ENCODE measurements at places on chromosomes 16 and 17.

- DNase-seq, result no peak
Observed at GRCh38 chr17:80283116-80283852, 22.6 kb downstream of the RNF213 start.

DNA sequence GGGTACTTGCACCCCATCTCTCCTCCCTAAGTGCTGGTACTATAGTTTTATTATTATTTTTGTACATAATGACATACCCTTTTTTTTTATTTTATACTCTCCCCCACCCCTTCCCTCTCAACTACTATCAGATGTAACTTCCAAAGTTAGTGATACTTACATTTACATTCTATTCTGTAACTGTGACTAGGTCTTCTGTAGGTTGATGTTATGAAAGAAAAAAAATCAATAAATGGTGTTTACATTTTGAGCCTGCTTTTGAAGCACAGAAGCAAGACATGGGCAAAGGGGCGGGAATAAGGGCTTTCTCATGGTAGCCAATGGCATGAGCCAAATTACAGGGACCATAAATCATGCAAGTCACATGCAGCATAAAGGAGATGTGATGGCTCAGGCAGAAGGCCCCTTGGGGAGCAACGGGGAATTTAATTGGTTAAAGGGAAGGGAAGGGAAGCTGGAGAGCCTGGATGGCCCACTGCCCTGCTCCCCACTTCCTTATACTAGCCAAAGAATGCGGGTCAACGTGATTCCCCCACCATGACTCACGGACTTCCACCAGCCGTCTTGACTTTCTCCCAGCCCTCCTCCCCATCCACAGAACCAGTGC lies 2.4 kb upstream of the ACSF2 start:
- peak; percentile 56 for DNase-seq

- peak; percentile 59 for DNase-seq
Observed at GRCh38 chr17:2266045-2266864, 37.3 kb downstream of the SMG6 start.

GRCh38 chr17:73281928-73282327 lies 20.2 kb upstream of the CPSF4L start:
- no peak for DNase-seq

DNA sequence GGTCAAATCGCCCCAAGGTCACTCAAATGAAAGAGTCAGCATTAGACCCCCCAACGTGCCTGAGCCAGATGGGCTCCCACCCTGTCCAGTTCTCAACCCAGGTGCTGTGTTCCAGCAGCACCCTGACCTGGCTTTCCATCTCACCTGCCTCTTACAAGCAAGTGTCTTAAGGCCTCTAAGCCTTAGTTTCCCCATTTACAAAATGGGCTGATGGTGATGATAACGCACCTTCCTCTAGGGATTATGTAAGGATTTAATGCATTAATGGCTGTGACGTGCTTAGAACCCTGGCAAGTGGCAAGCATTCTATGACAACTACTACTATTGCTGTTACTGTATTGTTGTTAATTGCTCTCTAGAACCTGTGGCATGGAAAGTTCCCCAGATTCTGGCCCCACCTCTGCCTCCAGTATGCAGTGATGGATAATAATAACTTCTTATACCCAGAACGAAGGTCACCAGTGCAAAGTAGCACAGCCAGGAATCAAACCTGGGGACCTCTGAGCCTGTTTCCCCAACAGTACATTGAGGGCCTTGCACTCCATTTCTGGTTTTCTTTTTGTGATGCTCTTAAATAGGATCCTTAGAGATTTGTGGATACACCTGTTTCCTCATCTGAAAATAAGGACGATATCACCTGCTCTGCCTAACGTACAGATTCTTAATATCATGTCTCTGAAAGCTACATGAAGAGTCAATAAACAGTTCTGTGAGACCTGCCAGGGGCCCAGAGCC lies 3.3 kb upstream of the SLC25A39 start:
- no peak for DNase-seq

- DNase-seq, result no peak
Observed at GRCh38 chr16:71276589-71277334, 12.4 kb downstream of the CMTR2 start.

GRCh38 chr17:78934681-78935418 lies 9.7 kb upstream of the TIMP2 start:
- DNase-seq, result no peak

DNA sequence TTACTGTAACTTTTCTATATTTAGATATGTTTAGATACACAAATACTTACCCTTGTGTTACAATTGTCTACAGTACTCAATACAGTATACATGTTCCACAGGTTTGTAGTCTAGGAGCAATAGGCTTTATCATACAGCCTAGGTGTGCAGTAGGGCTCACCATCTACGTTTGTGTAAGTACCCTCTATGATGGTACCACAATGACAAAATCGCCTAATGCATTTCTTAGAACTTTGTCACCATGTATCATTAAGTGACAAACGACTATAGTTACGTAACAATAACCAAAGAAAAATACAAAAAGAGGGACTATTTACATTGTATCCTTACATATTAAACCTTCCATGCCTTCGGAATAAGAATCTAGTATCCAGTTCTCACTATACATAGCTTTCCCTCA lies 8.0 kb downstream of the STAT5B start:
- DNase-seq, result no peak

DNA sequence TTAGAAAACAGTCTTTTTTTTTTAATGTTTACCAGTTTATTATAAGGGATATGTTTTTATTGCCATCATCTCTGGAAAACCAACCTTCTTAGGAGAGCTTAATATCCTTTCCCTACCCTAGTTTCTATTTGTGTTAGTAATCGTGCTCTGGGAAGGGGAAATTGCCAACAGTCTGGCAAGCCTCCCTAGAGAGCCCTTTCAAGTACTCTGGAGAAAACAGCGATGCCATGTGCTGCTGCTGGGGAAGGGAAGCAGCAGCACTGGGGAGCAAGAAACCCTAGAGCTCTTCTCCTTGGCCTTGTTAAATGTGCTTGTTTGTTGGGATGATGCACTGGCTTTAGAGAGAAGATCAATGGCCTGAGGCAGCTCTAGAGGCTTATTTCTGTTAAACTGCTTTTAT lies 10.3 kb downstream of the RETREG3 start:
- DNase-seq, result no peak

DNA sequence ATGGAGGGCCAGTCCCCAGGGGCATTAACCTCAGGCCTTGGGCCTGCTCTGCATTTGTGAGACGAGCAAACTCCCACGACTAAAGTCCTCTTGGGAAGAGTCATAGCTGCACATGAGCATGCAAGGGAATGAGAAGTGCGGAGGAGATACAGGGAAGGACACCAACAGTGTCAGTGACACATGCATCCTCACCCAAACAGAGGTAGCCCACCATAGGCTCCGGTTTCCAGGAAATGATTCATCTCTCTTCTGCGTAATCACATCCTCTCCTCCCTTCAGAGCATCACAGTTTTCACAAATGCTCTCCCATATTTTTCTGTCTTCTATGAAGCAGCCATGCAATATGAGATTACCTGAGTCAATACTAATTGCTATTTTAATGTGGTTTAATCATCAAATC lies 725.7 kb upstream of the GOT2 start:
- no peak for DNase-seq

DNA sequence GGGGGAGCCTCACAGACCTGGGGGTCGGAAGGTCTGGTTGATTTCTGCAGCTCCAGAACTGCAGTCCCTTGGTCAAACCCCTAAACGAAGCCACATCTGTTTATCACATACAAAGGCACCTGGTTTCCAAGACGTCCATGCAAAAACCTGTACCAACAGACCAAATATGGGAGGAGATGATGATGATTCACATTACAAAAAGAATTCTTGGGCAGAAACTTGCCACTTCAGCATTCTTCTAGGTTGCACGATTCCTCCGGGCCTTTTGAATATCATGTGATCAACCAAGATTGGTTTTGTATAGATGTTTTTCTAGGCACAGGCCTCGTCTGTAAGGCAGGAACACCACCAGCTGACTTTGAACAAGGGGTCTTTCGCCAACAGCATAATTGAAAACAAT lies 466.3 kb downstream of the SOX9 start:
- DNase-seq, result no peak

DNA sequence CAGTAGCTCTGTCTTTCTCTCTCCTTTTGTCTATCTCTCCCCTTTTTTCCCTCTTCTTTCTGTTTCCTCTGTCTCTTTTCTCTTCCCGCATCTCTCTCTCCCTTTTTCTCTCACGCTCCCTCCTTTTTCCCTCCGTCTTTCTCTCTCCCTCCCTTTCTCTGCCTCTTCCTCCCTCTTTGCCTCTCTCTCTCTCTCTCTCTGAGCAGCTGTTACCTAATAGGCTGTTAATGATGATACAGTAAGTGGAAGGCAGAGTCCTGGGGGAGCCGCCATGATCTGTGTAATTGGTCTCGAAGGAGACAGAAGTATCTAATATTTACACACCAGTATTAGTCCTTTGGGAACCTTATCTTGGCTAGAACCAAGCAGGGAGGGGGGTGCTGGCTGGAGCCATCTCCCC lies 136.1 kb upstream of the CIBAR2 start:
- no peak for DNase-seq

DNA sequence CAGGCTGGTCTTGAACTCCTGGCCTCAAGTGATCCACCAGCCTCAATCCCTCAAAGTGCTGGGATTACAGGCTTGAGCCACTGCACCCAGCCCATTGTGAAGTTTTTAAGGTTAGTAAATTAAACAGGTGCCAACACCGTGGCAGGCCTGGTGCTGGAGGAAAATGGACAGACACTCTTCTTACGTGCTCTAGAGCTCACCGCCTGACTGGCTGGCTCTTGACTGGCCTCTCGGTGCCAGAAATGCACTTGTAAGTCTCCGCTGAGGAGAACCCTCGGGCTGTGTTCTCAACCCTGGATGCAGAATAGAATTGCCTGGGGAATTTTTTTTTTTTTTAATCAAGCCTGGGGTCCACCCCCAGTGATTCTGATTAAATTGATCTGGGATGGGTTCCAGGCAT lies 10.3 kb upstream of the HAS3 start:
- DNase-seq, result no peak

GRCh38 chr17:33209671-33210070 lies 83.4 kb downstream of the ASIC2 start:
- DNase-seq, result no peak

GRCh38 chr16:77822661-77823060 lies 34.3 kb downstream of the VAT1L start:
- no peak for DNase-seq

DNA sequence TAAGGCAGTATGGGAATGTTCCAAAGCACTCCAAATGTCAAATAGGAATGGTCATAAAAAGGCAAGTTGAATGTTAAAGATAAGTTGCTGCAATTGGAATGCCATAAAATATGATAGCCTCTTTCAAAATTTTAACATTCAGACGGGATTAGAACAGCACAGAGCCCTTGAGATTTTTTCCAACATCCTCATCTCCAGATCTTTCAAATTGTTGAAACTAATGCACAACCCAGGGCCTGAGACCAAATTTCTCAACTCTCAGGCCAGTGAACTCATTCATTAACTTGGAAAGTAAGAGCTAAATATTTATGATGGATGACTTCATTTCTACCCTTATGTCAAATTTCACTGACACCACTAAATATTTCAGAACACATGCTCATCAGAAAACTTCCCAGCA lies 346.5 kb upstream of the XYLT1 start:
- DNase-seq, result no peak

DNA sequence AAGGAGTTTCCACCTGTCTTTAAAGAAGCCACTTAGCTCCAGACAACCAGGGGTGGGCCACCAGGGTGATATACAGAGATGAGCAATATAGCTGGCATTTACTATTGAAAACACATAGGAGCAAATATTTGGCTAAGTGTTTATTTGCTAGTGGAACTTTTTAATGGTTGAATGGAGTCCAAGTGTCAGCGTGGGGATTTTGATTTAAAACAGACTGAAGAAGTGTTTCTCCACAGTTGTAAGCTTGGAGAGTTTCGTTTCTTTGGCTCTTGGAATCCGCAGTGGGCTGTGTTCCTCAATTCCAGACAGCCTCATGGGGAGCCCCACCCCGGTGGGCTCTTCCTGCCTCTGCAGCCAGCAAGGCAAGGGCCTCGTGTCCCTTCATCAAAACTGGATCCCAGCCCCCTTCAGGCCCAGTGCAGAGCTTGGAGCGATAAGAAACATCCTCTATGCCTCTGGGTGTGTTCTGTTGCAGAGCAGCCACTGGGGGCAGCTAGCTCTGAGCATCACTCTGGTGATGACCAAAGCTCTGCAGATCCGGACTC lies 36.1 kb downstream of the NOG start:
- DNase-seq, result no peak

DNA sequence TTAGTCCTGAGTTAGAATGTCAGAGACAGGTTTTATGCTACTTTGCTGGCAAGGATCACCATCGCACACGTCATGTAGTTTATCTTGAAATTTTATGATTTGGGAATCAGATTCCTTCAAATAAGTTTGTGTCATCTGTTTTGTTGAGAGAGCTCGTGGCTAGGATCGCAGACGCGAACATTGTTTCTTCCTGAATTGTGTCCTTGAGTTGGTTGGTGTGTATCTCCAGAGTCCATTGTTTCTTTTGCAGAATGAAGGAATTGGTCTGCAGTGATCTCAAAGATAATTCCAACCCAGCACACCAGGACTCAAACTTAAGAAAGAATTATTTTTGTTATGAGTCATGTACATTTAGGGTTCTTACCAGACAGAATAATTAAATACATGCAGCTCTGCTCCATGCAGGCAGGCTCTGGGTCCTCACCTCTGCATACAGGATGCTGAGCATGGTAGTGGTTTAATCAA lies 51.6 kb downstream of the PRKCA start:
- DNase-seq, result no peak
